ENCODE measurements at places on chromosomes 3 and 15. TPM values are rescaled to one million over a fixed set of nuclear protein-coding genes. Genes with fewer than 3 reads are reported as not detected.

LDHAL6B gene
- not detected for total RNA-seq

ARRDC4 gene
- 0.13 TPM for total RNA-seq

FAM81A gene
- 0.50 TPM for total RNA-seq

GOLGA8S gene
- 0.38 TPM for total RNA-seq

ITIH1 gene
- not detected for total RNA-seq

JMJD7 gene
- total RNA-seq = 18.2 TPM

SLC30A4 gene
- total RNA-seq = 3.3 TPM

MNS1 gene
- total RNA-seq = not detected

TM6SF1 gene
- total RNA-seq = 20.4 TPM

SLC38A3 gene
- total RNA-seq = not detected

NRROS gene
- total RNA-seq = 50.1 TPM

GMNC gene
- total RNA-seq = not detected

SCAANT1 gene
- total RNA-seq = not detected

P2RY13 gene
- not detected for total RNA-seq

RASGRP1 gene
- total RNA-seq = 200 TPM

KIAA1143 gene
- total RNA-seq = 31.3 TPM

TGM5 gene
- 0.20 TPM for total RNA-seq

IGSF10 gene
- not detected for total RNA-seq

LRTM1 gene
- not detected for total RNA-seq

ADIPOQ gene
- total RNA-seq = not detected

ATG7 gene
- 35.1 TPM for total RNA-seq

GRIP2 gene
- total RNA-seq = 0.08 TPM

UACA gene
- total RNA-seq = 1.3 TPM

A4GNT gene
- total RNA-seq = not detected

HHLA2 gene
- 9.5 TPM for total RNA-seq

GOLGA8M gene
- 2.7 TPM for total RNA-seq

SERPINI2 gene
- total RNA-seq = not detected

CSTA gene
- not detected for total RNA-seq

NR2E3 gene
- total RNA-seq = not detected

NEDD4 gene
- total RNA-seq = 9.8 TPM

TUSC7 gene
- not detected for total RNA-seq

HCN4 gene
- not detected for total RNA-seq

CLDN11 gene
- total RNA-seq = not detected

NRG4 gene
- not detected for total RNA-seq

LCTL gene
- not detected for total RNA-seq

AADAC gene
- total RNA-seq = not detected

RLBP1 gene
- total RNA-seq = not detected

POLQ gene
- total RNA-seq = 27.0 TPM

FOXL2 gene
- total RNA-seq = not detected

CORO2B gene
- not detected for total RNA-seq

ZFYVE19 gene
- total RNA-seq = 27.2 TPM

PLA2G4B gene
- total RNA-seq = 6.8 TPM

AQR gene
- total RNA-seq = 30.3 TPM

CFAP100 gene
- not detected for total RNA-seq

RAP2B gene
- 37.3 TPM for total RNA-seq

PTH1R gene
- not detected for total RNA-seq

FBXO40 gene
- not detected for total RNA-seq

ZNF502 gene
- 0.95 TPM for total RNA-seq

IL17RC gene
- 0.45 TPM for total RNA-seq

TP63 gene
- total RNA-seq = 1.1 TPM

DUOXA2 gene
- not detected for total RNA-seq

REC114 gene
- total RNA-seq = not detected

ALS2CL gene
- 6.9 TPM for total RNA-seq

CYP8B1 gene
- not detected for total RNA-seq

TRH gene
- total RNA-seq = not detected

IL5RA gene
- total RNA-seq = not detected

Data from activated CD4-positive, alpha-beta memory T cell treated with anti-CD3 and anti-CD28 coated beads, Interleukin-2, amount 10 ng/mL, durations not matched to agents 7 days and 5 days (primary cell).